ENCODE measurements at places on chromosomes 1 and 21.
A peak's percentile ranks its signal among the peaks of the same experiment; 100 is the strongest.

DNA sequence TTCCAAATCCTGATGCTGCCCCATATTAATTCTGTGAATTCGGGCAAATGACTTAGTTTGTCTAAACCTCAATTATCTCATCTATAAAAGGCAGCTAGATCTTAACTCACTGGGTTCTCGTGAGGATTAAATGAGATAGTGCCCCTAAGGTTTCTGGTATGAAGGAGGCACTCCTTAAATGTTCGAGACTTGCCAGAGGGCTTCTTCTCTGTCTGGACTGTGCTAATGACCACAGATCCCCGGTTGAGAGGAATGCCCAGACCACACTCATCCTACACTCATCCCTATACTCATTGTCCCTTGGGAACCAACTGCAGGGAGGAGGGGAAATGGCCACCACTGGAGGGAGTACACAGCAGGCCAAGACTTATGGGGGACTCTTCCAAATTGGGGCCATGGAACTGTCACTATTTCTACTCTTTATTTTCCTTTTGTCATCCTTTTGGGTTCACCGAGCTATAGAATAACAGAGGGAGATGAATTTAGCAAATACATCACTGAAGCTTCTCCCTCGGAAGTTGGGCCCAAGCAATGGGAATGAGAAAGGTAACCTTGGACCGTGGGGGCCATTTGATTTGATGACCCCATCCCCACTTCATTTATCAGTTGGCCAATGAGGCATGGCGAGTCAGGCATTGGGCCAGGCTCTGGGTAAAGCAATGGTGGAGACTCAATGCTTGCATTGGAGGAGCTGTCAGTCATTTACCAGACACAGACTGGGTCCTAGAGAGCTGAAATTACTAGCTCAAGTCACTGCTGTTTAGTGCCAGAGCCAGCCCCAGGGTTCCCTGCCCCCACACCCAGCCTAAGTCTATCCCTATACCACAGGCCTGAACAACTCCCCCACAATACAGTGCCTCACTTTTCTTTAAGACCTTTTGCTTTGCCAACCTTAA lies 5.1 kb downstream of the ATF3 start:
- DNase-seq: no peak

GRCh38 chr1:228416217-228416933 lies at the start of gene TRIM17:
TRIM17 (minus strand) TSS chr1:228416861; CDS start chr1:228415072, 1,789 bp downstream.
- DNase-seq: no peak

- no peak for DNase-seq
Measured at GRCh38 chr1:17798011-17798410, 42.9 kb downstream of the ACTL8 start.

DNA sequence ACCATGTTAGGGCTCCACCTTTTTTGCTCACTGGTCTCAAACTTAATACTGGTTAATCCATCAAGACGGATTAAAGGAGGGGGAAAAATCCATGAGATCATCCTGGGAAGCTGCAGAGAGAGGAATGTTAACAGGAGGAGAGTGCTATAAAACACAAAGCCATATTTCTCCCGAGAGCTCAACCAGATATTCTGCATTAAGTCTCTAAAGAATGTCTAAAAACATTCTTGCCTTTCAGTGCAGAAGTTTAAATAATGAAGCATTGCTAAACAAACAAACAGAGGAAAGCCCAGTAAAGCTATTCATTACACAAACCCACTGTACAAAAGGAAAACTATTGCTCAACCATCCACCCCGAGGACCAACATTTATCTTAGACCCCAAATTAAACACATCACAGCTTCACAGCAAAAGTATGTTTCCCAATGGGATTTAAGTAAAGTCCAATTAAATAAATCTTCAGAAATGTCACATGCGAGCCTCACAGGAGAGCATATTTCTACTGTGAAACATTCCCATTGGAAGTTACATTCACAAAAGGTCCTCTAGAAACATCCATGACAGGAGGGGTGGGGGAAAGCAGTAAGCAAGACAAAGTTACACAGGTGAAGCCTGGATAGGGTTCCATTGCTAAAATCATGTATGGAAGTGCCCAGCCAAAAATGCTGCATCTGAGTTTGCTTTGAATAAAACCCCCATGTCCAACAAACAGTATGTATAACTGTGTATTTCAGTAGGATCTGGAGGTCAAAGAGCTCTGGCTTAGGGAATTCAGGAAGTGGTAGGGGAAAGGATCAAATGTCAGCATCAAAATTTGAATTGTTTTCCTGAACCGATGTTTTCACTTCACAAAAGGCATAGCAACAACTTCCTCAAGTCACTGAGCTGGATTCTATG lies 23.3 kb downstream of the DUSP10 start:
- DNase-seq: no peak

GRCh38 chr1:16420424-16421118 lies 16.7 kb downstream of the SPATA21 start:
- DNase-seq: no peak

DNA sequence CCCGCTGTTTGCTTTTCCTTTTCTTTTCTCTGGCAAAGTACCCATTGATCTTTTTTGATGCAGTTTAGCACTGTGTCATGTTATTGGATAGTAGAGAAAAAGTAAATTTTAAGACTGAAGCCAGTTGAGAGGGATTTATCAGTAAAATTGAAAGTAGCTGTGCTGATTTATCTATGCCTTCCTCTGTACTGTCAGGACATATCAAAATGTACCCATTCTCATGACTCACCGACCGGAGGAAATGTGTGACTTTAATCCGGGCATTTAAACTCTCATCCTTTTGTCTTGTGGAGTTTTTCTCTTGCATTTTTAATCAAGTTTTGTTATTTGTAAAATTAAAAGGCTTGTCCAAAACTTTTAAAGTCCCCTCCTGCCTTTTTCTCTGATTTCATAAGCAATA lies 276.6 kb upstream of the FMN2 start:
- no peak for DNase-seq

DNA sequence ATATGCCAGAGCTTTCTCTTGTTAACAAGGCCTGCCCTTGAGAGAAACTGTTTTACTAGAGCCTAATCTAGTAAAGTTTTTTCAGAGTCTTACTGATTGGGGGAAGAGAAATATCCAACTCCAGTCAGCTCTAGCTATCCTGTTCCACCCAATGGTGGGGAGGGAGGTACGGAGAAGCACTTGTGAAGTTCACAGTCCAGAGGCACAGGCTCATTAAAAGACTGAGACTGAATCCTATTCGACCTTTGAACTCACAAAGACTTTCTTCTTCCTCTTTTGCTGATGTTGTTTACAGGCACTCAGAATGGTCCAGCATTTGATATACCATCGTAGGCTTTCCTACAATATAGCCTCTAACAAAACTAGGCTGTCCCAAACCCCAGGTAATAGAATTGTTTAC lies 15.5 kb upstream of the SFT2D2 start:
- no peak for DNase-seq

DNA sequence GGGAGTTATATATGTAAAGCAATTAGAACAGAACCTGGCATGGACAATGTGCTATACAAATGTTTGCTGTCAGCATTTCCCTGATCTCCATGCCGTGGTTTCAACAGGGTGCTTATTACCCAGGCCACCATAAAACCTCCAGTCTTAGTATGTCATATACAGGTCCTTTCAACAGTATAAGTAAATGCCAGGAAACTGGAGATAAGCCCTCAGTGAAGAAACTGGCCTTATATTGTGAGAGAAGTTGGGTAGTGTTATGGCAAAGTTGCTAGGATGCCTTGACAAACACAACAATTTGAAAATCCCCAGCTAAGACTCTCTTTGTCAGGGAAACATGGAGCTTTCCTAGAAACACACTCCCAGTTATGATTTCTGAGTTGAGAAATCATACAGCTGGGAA lies 850.2 kb upstream of the ADAMTS5 start:
- no peak for DNase-seq

DNA sequence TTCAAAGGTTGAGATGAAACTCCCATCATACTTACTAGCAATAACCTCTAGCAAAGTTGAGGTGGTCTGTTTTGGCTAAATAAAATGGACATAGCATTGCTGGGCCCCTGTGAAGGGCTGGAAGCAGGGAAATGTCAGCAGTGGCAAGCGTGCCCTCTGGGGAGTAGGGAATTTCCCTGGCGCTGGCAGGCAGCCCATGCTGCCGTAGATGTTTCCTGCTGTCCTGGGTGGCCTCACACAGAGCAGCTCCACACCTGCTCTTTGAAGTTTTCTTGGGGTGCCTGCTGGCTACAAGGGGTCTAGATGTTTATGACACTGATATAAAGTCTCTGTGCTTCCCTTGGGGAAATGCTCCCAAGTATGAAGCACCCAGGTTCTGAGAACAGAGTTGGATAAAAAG lies 30.2 kb downstream of the ADARB1 start:
- DNase-seq: no peak

GRCh38 chr1:4611563-4612341 lies 42.7 kb upstream of the AJAP1 start:
- peak; percentile 76 for DNase-seq

- no peak for DNase-seq
Measured at GRCh38 chr1:18928406-18928805, 26.1 kb upstream of the ALDH4A1 start.

GRCh38 chr21:42254083-42254482 lies 35.1 kb downstream of the ABCG1 start:
- no peak for DNase-seq

- DNase-seq: no peak
Measured at GRCh38 chr1:85062425-85063026, 14.2 kb upstream of the MCOLN3 start.

GRCh38 chr1:57250021-57250420 lies 173.8 kb downstream of the DAB1 start:
- DNase-seq: no peak

DNA sequence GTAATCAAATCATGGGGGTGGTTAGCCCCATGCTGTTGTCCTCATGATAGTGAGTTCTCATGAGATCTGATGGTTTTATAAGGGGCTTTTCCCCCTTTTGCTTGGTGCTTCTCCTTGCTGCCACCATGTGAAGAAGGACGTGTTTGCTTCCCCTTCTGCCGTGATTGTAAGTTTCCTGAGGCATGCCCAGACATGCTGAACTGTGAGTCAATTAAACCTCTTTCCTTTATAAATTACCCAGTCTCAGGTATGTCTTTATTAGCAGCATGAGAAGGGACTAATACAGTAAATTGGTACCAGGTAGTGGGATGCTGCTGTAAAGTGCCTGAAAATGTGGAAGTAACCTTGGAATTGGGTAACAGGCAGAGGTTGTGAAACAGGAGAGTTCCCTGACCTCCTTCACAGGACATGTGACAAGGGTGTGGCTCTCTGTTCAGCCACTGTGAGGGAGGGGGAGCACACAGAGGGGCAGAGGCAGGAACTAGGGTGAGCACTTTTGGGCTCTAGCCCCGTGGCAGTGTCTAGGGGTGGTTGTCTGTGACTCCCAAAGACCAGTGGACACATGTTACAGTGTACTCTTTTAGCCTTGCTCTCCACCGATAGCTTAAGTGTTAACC lies 105.3 kb downstream of the BACH1 start:
- no peak for DNase-seq

GRCh38 chr1:26787381-26787705 lies 407 bp upstream of the PIGV start:
- DNase-seq: no peak

DNA sequence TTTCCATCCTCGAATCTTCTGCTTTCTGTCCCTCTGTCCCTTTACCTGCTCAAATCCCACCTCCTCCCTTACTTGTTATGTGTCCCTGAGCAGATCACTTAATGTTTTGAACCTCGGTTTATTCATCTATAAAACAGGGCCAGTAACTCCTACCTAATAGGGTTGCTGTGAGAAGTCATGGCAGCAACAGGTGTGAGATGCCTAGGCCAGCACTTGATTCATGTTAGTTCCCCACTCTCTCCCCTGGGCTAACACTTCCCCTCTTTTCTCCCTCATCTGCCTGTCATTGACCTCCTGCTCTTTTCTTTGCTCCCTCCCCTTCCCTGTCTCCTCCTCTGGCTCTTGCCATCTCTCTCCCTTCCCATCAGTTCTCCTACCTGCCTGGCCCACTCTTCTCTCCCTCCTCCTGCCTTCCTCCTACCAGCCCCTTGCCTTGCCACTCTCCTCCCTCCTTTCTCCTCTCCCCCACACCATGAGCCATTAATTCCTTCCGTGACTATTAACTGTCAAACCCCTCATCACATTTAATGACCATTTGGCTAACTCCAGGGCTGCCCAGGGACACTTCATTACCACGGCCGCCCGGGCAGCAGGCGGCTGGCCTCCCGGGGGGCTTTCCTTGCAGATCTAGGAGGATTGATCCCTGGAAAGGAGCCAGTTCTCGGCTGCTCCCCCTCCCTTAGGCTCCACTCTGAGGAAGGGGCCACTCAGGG lies 90.6 kb upstream of the CD1D start:
- DNase-seq: no peak

GRCh38 chr1:164137273-164137925 lies 421.6 kb upstream of the PBX1 start:
- no peak for DNase-seq

- no peak for DNase-seq
Measured at GRCh38 chr1:10525208-10525607, 50.5 kb downstream of the PEX14 start.

Measured in posterior cingulate gyrus (tissue), 11 donors.